T47D (cell line): ENCODE measurements at places on chromosomes 1 and 21.

GRCh38 chr21:43644071-43644470 lies 15.2 kb downstream of the HSF2BP start:
- no peak for DNase-seq

- DNase-seq, result no peak
Observed at GRCh38 chr1:74780594-74780993, 47.6 kb downstream of the TYW3 start.

DNA sequence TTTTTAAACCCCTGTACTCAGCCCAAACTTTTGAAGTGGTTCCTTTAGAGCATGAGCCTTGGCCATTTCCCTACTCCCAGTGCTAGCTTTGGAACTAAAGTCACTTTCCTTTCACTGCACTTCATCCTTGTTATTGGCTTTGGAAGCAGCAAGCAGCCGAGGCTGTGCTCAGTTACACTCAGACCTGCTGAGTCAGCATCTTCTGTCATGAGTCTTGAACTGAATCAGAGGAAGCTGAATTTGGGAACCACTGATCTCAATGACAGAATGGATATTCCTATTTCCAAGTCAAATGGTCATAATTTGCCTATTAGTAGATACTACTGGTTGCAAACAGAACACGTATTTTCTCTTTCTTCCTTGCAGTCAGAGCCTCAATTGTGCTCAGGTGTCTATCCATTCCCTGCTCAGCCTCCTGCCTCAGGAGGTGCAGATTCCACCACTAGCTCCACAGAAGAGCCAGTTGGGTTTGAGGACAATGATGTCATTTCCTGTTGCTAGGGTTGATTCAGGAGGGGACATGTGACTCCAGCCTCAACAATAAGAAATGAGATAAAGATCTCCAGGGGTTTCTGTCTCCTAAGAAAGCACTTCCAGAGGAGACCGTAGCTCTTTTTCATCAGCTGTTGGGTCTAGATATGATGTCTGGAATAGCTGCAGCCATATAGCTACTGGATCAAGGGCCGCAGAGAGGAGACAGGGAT lies 44.9 kb upstream of the NTPCR start:
- DNase-seq, result no peak

- DNase-seq, result no peak
Observed at GRCh38 chr1:202397256-202397655, 48.8 kb downstream of the PPP1R12B start.

- DNase-seq, result peak; percentile 16
Observed at GRCh38 chr1:76901158-76901767, 34.0 kb downstream of the ST6GALNAC5 start.

DNA sequence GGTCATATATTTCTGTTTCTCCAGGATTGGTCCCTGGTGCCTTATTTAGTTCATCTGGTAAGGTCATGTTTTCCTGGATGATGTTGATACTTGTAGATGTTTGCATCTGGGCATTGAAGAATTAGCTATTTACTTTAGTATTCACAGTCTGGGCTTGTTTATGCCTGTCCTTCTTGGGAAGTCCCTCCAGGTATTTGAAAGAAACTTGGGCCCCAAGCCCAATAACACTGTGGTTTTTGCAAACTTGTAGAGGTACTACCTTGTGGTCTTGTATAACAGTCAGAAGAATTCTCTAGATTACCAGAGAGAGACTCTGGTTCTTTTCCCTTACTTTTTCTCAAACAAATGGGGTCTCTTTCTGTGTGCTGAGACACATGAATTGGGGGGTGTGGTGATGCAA lies 251.4 kb upstream of the B3GALT2 start:
- no peak for DNase-seq

DNA sequence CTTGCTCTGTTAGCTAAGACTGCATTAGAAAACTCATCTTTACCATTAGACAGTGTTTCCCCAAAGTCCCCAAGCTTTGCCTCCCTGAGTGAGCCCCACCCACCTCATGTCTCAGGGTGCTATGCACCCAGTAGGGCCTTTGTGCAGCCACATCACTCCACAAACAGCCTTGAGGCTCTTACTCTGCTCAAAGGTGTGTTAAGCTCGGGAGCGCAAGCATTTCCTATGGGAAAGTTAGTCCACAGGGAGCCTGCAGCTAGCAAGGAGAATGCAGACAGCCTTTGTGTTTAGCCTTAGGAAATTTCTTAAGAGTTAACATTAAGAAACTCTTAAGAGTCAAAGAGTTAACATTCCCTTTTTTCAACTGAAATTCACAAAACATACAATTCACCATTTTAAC lies 278.8 kb downstream of the AJAP1 start:
- no peak for DNase-seq

DNA sequence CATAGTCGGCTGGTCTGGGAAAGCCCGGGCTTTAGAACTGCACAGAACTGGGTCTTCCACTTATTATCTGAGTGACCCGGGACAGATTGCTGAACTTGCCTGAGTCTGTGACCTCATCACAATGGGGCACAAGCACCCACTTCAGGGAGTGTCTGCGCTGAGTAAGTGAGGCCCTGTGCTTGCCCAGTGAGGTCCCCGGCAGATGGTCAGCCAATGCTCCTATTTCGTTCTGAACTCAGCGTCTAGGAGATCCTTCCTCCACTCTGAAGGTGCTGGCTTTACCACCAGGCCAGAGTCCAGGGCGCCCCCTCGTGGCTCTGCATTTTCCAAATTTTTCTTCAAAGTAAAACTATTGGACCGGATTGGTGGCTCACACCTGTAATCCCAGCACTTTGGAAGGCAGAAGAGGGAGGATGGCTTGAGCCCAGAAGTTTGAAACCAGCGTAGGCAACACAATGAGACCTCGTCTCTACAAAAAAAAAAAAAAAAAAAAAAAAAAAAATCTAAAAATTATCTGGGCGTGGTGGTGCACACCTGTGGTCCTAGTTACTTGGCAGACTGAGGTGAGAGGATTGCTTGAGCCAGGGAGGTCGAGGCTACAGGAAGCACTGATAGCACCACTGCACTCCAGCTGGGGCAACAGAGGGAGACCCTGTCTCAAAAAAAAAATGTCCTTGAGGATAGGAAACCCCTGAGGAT lies 61.7 kb downstream of the FCRL5 start:
- peak; percentile 30 for DNase-seq

DNA sequence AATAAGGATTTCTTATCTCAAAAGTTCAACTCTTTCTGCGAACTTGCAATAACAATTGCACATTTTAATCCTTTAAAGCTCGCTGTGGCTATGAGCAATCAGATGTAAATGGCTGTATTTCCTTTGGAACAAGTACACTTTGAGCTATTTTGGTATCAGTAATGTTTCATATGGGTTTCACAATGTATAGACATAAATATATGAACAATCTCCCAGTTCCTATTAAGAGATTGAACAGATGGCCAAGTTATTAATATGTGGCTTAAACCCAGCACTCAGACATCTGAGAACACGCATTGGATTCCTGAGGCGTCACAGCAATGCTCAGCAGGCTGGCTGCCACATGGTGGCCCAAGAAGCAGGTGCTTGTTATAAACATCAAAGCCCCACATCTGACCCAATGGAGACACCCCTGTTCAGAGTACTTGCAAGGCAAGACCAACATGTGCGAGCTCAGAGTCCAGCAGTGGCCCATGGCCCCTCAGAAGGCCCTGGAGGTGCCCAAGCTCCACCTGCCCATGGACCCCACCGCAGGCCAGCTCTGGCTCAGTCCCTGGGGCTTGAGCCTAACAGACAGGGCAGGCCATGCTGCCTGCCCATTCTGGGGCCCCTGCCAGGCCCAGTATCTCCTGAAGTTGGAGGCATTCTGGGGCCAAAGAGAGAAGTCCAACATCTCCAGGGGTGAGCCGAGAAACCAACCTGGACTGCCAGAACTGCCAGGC lies 23.7 kb downstream of the PSMG1 start:
- no peak for DNase-seq

GRCh38 chr1:243375596-243375995 lies 119.8 kb downstream of the SDCCAG8 start:
- no peak for DNase-seq
